Caudate nucleus (tissue), 63 donors: ENCODE measurements at places on chromosomes 2 and 18.

GRCh38 chr2:202267495-202267894 is 1.9 kb downstream of the NOP58 start:
- DNase-seq = no peak

DNA sequence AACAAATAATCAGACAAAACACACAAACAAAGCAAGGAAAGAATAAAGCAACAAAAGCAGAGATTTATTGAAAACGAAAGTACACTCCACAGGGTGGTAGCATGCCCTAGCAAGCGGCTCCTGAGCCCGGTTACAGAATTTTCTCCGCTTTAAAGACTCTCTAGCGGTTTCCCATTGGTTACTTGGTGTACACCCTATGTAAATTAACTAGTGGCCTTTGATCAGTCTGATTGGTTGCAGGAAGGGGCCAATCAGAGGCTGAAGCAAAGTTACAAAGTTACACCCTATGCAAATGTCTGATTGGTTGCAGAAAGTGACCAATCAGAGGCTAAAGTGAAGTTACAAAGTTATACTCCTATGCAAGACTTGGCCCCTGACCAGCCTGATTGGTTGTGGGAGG is 242.9 kb downstream of the LDLRAD4 start:
- DNase-seq = no peak

- DNase-seq = no peak
Observed at GRCh38 chr2:128166746-128167353, 75.8 kb downstream of the UGGT1 start.

DNA sequence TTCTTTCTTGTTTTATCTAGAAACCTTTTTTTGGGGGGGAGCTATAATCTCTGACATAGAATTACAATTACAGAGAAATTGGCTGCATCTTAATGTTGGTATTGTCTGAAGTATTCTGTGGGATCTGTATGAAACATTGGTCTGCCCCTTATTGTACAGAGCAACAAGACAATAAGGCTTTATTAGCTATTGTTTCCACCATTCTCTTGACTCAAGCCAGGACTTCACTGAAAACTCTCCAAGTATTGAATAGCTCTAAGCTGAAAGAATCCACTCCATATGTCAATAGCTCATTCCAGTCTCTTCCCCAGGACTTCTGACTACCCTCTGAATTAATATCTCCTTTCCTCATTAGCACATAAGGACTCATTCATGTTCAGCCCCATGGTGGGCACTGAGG is 77.8 kb downstream of the RHBDD1 start:
- DNase-seq = no peak

- DNase-seq = no peak
Observed at GRCh38 chr18:48902023-48902855, 48.5 kb downstream of the SMAD7 start.

DNA sequence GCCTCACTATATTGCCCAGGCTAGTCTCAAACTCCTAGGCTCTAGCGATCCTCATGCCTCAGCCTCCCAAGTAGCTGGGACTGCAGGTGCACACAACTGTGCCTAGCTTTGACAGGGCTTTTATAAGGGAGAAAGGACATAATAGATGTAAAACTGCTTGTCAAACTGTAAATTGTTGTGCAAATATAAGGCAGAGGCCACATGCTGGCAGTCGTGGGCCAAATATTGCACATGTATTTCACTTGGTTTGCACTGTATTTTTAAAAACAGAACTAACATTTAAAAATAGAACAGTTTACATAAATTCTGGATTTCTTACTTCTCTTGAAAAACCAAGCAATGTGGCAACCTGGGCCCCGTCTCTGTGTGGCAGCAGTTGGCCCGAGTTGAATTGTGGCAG is 31.2 kb upstream of the MYO3B start:
- DNase-seq = no peak

DNA sequence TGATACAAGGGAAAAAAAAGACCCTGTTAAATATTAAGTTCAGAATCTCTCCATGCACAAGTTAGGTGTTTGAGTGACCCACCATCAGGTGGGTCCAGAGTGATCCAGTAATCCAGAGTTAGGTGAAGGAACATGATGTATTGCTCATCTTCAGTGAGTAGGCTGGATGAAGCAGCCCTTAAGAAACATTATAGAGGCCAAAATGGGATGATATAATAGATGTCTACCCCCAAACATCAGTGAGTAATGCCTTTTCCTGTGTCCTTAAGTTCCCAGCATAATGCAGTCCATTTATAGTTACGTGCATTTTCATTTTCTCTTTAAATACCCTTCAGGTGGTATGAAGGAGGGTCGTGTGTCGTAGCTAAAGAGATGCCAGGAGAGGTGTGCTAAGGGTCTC is 89.6 kb downstream of the MAP4K4 start:
- no peak for DNase-seq

DNA sequence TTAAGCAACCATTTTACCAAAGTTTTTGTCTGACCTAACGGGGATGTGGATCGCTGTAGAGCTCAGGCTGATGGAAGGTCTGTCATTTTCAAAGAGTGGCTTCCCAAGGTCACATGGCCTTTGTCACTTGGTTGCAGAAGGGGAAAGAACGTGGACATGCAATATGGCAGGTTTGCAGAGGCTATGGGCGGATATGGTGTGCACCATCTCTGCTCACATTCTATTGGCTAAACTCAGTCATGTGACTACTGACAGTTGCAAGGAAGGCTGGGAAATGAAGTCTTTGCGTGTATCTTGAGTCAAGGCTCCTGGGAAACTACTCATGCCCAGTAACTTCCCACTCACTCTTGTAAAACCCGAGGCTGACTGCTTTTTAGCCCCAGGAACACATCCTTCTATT is 96.8 kb downstream of the ST6GAL2 start:
- DNase-seq = no peak

DNA sequence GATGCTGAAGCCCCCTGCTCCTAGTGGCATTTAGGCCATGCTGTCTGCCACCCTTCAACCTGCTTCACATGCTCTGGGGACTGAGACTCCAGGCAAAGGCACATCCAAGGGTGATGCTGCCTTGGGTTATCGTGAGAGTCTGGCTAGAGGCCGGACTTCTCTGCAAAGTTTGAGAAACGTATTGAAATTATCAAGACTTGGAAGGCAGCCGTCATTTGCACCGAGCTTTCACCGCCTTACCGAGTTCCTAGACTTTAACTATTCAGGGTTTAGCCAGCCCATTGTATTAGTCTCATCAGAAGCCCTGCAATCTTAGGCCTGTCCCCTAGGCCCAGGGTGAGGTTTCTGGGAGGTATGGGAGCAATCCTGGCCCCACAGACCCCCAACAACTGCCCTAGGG is 34.0 kb downstream of the RDH14 start:
- DNase-seq = no peak

DNA sequence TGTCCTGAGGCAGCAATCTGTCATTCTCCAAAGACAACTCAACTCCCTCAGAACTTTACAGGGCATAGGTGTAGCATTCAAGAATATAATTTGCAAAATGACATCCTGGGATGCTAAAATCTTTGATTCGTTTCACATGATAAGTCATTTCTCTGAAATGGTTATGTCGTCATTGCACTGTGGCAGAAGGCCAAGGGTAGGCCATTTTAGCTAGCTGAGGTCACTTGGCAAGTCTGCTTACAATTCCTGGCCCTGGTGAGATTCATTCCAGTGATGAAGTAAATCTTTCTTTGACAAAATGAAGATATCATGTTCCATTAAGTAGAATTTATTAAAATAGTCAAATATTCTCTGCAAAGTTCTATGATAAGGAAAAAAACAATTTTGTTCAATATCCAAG is 1410.3 kb upstream of the LRRTM1 start:
- no peak for DNase-seq

GRCh38 chr2:224850081-224850480 is 133.9 kb upstream of the CCDC195 start:
- DNase-seq = no peak

GRCh38 chr18:7904529-7904928 is 337.4 kb downstream of the PTPRM start:
- no peak for DNase-seq

GRCh38 chr2:122446761-122447160 is 691.3 kb downstream of the TSN start:
- DNase-seq = no peak

DNA sequence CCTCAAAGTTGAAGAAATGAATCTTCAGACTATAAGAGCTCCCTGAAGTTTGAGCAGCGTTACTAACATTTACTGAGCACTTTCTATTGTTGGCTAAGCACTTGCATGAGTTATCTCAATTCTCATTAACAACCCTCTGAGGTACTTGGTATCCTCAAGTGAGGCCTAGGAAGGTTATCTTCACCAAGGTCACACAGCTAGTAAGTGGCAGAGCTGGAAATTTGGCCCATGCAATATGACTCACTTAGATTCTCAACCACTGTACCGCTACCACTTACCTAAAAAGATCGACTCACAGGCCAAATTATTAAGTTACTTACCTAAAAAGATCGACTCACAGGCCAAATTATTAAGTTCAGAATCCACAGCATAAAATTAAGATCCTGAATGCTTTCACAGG is 8.7 kb upstream of the METAP1D start:
- no peak for DNase-seq

- DNase-seq = no peak
Observed at GRCh38 chr2:241724975-241725870, 9.2 kb upstream of the D2HGDH start.

DNA sequence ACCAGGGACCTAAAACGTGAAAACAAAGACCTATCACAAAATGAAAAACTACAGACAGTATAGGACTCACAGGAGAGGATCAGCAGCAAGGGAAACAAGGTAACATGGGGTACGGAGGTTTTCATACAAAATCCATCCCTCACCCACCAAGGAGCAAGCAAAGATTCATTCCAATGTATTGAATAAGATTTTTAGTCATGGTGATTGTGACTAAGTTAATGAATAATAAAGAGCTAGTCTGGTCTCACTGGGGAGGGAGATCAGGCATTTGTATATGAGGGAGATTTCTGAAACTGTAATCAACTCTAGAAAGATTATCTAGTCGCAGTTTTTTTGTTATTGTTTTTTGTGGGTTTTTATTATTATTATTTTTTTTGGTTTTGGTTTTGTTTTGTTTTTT is 336.5 kb upstream of the MMADHC start:
- no peak for DNase-seq

GRCh38 chr2:199458009-199458805 is 468 bp upstream of the SATB2 start:
- DNase-seq = peak; percentile 40

- no peak for DNase-seq
Observed at GRCh38 chr2:53543083-53543482, 224.5 kb upstream of the CHAC2 start.

DNA sequence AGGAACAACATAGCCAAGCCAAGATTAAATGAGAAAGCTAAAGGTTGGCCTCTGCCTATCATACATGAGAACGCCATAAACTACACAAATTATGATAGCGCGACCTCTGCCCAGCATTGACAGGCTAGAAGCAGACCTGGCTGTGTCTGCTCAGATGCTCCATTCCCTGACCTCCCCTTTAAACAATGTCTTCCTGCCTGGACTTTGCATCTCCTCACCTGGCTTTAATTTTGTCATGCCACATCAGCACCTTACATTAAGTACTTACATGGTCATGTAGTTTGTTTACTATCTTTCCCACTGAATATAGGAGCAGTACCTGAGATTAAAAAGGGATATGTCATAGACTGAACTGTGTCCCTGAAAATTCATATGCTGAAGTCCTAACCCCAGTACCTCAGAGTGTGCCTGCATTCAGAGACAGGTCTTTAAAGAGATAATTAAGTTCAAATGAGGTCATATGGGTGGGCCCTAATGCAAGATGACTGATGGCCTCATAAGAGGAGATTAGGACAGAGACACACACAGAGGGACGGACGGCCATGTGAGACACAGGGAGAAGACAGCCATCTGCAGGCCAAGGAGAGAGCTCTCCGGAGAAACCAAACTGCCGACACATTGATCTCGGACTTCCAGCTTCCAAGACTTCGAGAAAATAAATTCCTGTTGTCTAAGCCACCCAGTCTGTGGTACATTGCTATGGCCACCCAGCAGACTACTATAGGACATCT is 103.7 kb downstream of the BIN1 start:
- no peak for DNase-seq

DNA sequence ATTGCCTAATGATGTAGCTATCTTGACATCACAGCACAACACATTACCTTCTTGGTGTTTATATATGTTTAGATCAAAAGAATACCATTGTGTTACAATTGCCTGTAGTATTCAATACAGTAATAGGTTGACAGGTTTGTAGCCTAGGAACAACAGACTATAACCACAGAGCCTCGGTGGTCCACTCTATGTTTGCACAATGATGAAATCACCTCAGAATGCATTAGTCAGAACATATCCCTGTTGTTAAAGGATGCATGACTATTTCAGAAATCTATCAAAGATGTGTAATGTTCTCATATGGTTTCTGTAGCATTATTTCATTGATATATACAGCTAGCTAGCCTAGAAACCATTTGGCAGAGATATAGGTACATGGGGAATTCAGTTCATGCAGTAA is 8.9 kb downstream of the METTL5 start:
- no peak for DNase-seq

DNA sequence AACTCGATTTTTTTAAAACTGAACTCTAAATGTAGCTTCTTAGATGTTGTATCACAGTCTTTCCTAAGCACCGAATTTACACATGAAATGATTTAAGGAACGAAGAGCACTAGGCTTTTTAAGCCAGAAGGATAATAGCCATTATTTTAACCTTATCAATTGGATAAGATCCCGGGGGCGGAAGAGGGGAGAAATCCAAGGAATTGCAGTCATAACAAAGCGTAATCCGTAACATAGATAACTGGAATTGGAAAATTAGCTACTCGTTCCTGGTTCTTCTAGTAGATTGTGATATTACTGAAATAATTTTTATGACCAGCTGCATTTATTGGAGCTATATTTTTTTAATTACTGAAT is 988 bp upstream of the KANSL1L start:
- DNase-seq = no peak

- DNase-seq = no peak
Observed at GRCh38 chr2:174874085-174874484, 109.8 kb upstream of the CHRNA1 start.

DNA sequence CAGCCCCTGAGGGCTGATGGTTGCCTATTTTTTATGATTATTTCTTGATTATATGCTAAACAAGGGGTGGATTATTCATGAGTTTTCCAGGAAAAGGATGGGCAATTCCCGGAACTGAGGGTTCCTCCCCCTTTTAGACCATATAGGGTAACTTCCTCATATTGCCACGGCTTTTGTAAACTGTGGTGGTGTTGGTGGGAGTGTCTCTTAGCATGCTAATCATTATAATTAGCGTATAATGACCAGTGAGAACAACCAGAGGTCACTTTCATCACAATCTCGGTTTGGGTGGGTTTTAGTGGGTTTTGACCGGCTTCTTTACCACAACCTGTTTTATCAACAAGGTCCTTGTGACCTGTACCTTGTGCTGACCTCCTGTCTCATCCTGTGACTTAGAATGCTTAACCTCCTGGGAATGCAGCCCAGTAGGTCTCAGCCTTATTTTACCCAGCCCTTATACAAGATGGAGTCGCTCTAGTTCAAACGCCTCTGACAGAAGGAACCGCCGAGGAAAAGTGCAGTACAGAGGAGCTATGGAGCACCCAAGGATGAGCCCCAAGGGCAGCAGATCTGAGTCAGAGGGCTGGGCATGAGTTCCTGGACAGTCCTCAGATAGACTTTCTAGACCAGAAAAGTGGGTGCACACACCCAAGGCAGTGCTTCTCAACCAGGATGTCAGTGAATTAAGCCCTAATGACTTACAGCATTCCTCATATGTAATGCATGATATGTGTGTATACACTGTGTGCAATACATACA is 37.1 kb upstream of the ASAP2 start:
- no peak for DNase-seq

GRCh38 chr2:200012401-200012800 is 57.0 kb downstream of the MAIP1 start:
- DNase-seq = no peak
